NCI-H1930 (cell line): ENCODE measurements at places on chromosomes 1 and 21.
A peak's percentile ranks its signal among the peaks of the same experiment; 100 is the strongest.

GRCh38 chr1:184743062-184743756, 11.4 kb downstream of the EDEM3 start:
- no peak for DNase-seq

GRCh38 chr1:6472391-6472790, 6.4 kb upstream of the TNFRSF25 start:
- DNase-seq = no peak

- no peak for DNase-seq
These were observed 10.4 kb downstream of the MRTO4 start for GRCh38 chr1:19262047-19262446.

DNA sequence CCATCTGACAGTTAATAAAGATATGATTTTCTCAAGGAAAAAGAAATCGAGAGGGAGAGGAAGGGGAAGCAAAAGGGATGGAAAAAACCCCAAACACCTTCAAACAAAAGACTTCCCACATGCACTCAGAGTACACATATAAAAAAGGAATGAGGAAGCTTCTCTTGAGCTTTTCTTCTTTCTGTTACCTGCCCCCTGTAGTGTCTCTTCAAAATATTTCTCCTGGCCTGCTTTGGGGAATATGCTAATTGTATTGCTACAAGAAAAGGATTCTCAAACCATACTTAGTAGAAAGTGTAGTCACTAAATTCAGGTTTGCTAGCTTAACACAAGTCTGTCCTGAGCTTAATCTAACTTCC, 58.7 kb downstream of the KIF14 start:
- no peak for DNase-seq

DNA sequence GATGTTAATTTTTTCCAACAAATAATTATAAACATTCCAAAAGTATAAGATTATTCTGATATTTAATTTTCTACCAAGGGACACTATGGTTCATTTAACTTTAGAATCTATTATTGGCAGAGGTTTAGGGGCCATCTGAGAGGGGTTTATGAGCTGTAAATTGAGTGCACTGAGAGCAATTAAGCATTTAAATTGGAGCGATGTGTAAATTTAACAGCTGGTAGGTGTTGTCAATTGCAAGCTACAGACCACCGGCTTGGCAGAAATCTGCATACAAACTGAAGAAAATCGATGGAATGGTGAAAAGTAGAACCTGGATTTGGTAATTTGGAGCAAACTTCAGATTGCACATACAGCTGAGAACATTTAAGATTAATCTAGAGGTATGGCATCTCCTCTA, 55.8 kb upstream of the MTF2 start:
- DNase-seq = no peak

DNA sequence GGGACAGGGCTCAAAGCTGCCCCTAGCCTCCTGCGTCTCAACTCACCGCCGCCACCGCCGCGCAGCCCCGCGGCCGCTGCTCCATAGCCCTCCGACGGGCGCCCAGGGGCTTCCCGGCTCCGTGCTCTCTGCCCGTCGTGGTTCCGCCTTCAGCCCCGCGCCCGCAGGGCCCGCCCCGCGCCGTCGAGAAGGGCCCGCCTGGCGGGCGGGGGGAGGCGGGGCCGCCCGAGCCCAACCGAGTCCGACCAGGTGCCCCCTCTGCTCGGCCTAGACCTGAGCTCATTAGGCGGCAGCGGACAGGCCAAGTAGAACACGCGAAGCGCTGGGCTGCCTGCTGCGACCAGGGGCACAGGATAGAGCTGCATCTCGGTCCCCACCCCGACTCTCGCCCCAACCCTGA, at the start of gene TNFRSF25:
TSS of gene TNFRSF25 (minus strand) at position 151 of the 400 bp plus-strand sequence. CDS start at position 85, 66 bp downstream.
- no peak for DNase-seq

DNA sequence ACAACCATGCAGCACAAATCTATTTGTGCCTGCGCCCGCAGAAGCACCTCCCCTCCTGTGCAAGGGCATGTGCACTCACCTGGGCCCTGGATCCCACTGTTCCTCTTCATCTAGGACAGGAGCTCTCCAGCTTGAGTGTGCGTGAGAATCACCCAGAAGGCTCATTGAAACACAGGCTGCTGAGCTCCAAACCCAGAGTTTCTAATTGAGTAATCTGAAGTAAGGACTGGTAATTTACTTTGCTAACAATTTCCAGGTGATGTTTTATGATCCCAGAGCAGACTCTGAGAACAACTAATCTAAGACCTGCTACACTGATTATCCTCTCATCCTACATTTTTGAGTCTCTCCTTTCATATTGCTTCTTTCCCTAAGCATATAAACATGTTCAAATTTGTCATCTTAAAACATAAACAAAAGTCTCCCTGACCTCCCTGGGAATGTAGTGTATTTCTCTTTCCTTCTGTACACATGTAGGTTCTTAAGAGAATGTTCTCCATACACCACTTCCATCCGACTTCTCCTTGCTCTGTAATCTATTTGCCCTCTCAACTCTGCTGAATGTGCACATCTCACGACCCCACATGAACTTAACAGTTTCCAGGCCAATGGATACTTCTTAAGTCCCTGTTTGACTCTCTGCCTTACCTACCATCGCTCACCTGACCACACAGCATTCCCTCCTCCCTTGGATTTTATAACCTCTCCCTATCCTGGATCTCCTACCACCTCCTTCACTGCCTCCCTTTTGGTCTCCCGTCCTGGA, 522.5 kb downstream of the SMYD3 start:
- DNase-seq = no peak

DNA sequence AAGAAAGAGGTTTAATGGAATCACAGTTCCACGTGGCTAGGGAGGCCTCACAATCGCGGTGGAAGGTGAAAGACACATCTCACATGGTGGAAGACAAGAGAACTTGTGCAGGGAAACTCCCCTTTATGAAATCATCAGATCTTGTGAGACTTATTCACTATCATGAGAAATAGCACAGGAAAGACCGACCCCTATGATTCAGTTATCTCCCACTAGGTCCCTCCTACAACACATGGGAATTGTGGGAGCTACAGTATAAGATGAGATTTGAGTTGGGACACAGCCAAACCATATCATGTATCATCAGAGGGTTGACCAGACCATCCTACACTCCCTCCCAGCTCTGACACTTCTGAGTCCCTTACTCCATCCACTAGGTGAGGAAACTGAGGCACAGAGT, 143.9 kb upstream of the KLHDC7A start:
- no peak for DNase-seq

DNA sequence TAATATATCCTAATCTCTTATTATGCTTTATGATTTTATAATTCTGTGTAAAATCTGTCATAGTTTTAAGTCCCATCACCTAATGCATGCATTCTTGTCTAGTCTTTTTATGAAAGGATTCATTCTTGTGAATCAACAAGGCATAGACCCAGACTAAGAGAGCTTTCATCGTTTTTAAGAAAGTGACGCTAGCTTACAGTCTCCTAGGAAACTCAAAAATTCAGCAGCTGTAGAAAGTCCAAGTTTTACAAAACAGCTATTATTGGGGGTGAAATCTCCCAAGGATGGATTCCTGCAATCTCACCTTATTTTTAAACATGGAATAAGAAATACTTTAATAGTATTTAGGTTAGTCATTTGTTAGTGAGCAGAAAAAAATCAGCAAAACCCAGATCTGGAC, 104.7 kb downstream of the NCAM2 start:
- no peak for DNase-seq

- DNase-seq = no peak
These were observed 123.3 kb downstream of the PCNX2 start for GRCh38 chr1:233172201-233172600.

DNA sequence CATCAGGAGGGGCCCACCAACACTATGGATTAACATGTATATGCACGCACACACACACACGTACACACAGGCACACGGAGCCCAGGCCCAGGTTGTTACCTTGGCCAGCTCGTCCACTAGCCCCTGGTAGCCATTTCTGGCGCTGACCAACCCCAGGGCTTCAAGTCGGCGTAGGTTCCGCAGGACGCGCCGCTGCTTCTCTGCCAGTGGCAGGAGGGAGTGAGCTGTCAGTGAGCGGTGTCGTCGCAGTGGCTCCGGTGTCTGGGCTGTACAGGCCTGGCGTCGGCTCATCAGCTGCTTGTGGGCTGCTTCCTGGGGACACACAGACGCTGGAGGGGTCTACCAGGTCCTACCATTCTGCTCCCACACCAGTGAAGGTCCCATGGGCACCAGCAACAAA, 29.4 kb upstream of the MEF2D start:
- no peak for DNase-seq

DNA sequence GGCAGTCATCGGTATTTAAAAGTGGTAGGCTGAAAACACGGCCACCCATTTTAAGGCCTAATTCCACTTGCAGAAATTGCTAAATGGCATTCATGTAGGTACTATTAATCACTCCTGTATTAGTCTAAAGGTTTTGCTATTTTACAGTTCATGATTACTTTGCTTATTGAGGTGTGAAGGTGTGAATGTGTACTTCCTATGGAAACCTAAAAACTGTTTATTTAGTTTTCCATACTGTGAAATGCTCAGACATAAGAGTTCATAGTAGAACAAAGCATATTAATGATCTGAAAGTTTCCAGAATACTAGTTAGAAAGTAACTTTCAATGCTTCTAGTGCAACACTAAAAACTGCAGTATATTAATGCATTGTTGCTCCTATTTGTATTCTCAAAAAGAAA, 69.8 kb downstream of the ITGB3BP start:
- no peak for DNase-seq

- DNase-seq = no peak
These were observed 9.3 kb downstream of the EFHD2 start for GRCh38 chr1:15418806-15419515.

- no peak for DNase-seq
These were observed 13.6 kb upstream of the GPR137B start for GRCh38 chr1:236128646-236129178.

DNA sequence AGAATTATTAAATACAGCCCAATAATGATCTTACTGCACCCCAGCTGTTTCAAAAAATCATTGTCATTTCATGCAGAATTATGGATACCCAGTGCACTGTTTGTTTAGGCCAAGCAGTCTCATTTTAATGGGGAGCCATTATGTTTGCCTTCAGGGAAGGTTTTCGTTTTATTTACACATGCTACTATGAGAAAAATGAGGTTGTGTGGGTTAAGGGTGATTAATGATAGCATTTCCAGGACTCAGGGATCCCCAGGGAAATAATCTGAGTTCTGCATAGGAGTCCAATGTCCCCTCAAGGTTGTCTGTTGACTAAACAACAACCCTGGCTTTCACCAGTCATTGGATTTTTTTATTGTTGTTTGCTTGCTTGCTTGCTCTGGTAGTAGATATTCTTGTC, 71.0 kb upstream of the ZP4 start:
- peak; percentile 26 for DNase-seq

DNA sequence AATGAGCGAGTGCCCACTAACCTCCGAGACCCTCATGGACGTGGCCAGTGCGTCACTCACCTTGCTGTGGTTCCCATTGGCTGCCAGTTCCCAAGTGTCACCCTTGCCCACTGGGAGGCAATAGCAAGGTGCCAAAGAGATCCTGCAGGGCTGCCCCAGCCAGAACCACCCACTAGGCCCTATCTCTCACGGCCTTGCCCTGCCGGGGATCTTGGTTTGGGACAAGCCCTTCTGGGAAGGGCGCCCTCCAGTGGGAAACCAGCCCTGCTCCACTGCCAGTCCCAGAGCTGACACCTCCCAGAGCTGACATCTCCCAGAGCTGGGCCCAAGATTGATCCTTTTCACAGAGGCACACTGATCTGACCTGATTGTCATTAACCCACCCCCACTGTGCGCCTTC, 2.1 kb upstream of the SELENON start:
- no peak for DNase-seq

GRCh38 chr1:59396387-59396786, 99.5 kb downstream of the FGGY start:
- DNase-seq = no peak

DNA sequence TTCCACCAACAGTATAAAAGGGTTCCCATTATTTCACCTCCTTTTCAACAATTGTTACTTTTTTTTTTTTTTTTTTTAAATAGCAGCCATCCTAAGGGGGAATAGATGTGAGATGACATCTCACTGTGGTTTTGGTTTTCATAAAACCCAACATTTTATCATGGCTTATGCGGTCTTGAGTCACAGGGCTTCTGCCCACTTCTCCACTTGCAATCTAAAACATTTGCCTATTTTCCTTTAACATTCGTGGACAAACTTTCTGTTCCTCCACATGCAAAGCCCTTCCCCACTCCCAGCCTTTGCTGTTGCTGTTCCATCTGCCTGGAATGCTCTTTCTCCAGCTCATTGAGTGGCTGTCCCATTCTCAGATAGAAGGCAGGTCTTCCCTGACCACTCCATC, 239.7 kb upstream of the KCNK2 start:
- DNase-seq = no peak

DNA sequence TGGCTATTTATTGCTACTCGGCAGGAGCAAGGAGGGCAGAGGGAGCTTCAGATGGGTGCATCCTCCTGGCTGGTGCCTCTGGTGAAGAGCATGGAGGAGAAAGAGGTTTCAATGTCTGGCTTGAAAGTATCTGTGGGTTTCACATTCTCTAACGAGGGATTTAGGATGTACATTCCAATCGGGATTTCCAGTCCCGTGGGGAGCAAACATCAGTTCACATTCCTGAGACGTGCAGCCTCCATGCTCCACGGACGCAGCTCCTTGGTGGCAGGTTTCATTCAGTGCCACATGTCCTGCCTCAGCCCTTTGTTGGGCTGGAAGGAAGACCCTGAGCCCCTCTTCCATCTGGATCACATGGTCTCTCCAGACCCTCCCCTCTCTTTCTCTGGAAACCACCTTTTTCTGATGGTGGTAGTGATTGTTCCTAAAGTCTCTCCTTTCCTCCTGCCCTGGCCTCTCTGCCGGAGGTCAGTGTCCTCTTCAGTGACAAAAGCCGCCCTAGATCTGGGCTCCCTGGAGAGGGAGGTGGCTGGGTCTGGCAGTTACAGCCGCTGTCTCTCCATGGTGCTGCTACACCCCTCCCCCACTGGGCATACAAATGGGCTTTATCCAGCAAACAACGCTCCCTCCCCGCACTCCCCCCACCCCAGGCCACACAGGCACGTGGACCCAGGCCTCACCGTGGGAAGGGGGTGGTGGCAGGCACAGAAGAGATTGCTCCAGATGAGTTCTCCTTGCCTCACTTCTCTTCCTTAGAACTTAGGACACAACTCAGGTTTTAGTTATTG, 826 bp upstream of the CA14 start:
- no peak for DNase-seq

GRCh38 chr1:204108312-204109141, 35.6 kb downstream of the SOX13 start:
- peak; percentile 47 for DNase-seq

GRCh38 chr21:32917362-32918135, 108.2 kb upstream of the OLIG2 start:
- no peak for DNase-seq

DNA sequence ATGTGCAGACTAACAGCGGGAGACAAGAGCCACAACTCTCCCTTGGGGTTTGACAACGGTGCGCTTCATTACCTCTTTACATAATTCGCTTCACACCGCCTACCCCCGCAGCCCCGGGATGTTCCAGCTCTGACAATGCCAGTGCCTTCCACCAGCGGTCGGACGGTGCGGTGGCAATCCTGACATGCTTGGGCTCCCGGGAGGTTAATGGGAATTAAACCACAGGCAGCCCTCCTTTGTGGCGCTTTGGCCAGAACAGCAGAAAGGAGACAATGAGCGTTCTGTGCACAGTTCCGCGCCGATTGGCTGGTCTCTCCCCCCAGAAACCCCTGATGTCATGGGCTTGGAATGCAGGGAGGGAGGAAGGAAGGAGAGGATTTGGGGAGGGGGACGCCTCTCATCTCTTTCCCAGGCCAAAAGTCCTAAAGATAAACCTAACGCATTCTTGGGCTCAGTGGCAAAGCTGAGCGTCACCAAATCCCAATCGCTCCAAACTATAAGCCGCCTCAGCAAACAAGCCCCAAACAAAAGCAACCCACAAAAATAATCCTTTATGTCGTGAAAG, 1.3 kb downstream of the CNN3 start:
- DNase-seq = peak; percentile 15

- DNase-seq = no peak
These were observed 2.2 kb downstream of the SPATC1L start for GRCh38 chr21:46181953-46182547.
